ENCODE measurements at places on chromosomes 7 and 10.
A peak's percentile ranks its signal among the peaks of the same experiment; 100 is the strongest.

GRCh38 chr10:132563485-132564248 is 26.1 kb downstream of the INPP5A start:
- peaks cover 22% of the 10 kb centered on the region for H3K4me1 ChIP-seq
- DNase-seq = no peak
- no peaks in the 10 kb centered on the region for H3K27me3 ChIP-seq
- no peaks in the 10 kb centered on the region for H3K36me3 ChIP-seq
- H3K27ac ChIP-seq = no peak overlapping the region

GRCh38 chr7:111866787-111867186 is 304.5 kb upstream of the IMMP2L start:
- H3K4me3 ChIP-seq = no peak overlapping the region
- no peak overlapping the region for H3K27ac ChIP-seq
- DNase-seq = no peak
- no peaks in the 10 kb centered on the region for H3K36me3 ChIP-seq

GRCh38 chr7:104362756-104363155 is 34.4 kb downstream of the LHFPL3 start:
- H3K4me3 ChIP-seq = no peak overlapping the region
- H3K27me3 ChIP-seq = no peaks in the 10 kb centered on the region
- no peaks in the 10 kb centered on the region for H3K36me3 ChIP-seq

- H3K27me3 ChIP-seq = peaks cover 6% of the 10 kb centered on the region
- no peak for DNase-seq
- H3K36me3 ChIP-seq = no peaks in the 10 kb centered on the region
- no peak overlapping the region for H3K27ac ChIP-seq
- H3K4me3 ChIP-seq = no peak overlapping the region
- H3K4me1 ChIP-seq = peaks cover 9% of the 10 kb centered on the region
Observed at GRCh38 chr7:141452911-141453310, 98.3 kb upstream of the AGK start.

DNA sequence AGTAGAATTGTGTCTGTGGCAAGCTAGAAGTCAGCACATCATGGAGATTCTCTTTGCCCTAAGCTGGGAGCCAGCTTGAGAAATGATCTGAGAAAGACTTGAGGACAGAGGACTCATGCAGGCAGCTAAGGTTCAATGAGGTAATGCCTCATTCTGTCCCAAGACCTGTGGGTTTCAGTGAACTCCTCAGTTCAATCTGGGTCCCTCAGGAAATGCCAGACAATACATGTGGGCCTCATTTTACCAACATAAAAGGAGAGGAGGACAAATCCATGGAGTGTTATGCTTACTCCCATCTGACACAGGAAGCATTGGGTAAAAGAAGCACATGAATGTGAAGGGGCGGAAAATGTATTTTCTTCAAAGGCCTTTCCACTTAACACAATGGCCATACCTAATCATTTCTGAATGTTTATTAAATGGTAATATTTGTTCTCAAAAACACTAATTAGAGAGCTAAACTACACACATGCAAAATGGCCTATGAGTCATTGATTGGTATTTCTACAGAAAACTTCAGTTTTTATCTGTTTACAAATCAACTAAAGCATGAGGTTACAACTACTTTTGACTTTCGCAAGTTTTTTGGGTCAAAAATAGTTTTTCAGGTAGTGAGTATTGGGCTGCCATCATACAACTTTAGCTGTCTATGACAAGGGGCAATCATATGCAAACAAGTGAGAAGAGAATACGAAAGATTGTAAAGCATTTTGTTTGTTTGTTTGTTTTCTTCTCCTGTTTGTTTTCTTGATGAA is 205.3 kb downstream of the CHRM2 start:
- H3K27me3 ChIP-seq = no peaks in the 10 kb centered on the region
- no peak overlapping the region for H3K27ac ChIP-seq
- H3K4me3 ChIP-seq = no peak overlapping the region
- no peaks in the 10 kb centered on the region for H3K36me3 ChIP-seq
- no peaks in the 10 kb centered on the region for H3K4me1 ChIP-seq
- no peak for DNase-seq

GRCh38 chr7:142581341-142581740 is 167.9 kb upstream of the PRSS1 start:
- no peaks in the 10 kb centered on the region for H3K36me3 ChIP-seq
- peaks cover 37% of the 10 kb centered on the region for H3K4me1 ChIP-seq
- H3K27ac ChIP-seq = peak overlapping the region; percentile 61
- DNase-seq = peak; percentile 17

DNA sequence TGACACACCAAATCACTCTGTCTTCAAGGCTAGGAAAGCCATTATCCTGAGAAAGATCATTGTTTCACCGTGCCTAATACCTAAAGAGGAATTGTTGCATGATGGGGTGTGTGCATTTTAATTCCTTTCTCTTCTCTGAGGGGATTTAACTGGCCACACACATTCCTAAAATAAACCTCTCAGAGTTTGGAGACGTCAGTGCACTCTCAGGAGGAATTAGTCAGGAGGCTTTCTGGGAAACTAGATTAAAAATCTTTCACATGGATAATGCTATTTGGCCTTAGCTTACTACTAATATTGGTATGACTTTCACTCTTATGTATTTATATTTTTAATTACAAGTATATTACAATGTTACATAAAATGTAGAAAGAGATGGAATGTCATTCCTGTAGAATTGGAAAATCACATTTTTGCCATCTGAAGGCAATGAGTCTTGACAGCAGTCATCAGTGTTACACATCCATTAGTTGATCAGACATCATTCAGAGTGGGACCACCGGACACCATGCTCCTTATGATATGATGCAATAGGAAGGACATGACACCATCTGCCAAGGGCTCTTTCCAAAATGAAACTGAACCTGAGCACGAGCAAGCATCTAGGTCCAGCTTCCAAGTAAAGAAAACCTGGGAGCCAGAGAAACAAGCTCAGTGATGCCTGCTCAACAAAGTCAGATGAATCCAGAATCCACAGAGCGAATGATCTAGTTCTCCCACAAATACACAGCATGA is 43.1 kb upstream of the TMEM273 start:
- H3K27me3 ChIP-seq = peaks cover 30% of the 10 kb centered on the region
- H3K27ac ChIP-seq = no peak overlapping the region
- H3K4me1 ChIP-seq = no peaks in the 10 kb centered on the region
- DNase-seq = no peak

DNA sequence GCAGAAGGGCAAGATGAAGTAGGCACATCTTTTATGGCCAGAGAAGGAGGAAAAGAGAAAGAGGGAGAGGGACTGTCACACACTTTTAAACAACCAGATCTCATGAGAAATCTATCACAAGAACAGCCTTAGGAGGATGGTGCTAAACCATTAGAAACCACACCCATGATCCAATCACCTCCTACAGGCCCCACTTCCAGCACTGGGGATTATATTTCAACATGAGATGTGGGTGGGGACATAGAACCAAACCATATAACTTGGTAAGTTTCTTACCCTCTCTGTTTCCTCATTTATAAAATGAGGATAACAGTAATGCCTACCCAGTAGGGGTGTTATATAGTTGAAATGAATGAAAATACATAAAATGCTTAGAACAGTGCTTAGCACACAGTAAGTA is 66.0 kb downstream of the CHCHD3 start:
- no peaks in the 10 kb centered on the region for H3K4me1 ChIP-seq
- no peak overlapping the region for H3K27ac ChIP-seq
- no peaks in the 10 kb centered on the region for H3K27me3 ChIP-seq
